ENCODE measurements at places on chromosomes 3 and 15. TPM values are rescaled to one million over a fixed set of nuclear protein-coding genes. Genes with fewer than 3 reads are reported as not detected.

DNA sequence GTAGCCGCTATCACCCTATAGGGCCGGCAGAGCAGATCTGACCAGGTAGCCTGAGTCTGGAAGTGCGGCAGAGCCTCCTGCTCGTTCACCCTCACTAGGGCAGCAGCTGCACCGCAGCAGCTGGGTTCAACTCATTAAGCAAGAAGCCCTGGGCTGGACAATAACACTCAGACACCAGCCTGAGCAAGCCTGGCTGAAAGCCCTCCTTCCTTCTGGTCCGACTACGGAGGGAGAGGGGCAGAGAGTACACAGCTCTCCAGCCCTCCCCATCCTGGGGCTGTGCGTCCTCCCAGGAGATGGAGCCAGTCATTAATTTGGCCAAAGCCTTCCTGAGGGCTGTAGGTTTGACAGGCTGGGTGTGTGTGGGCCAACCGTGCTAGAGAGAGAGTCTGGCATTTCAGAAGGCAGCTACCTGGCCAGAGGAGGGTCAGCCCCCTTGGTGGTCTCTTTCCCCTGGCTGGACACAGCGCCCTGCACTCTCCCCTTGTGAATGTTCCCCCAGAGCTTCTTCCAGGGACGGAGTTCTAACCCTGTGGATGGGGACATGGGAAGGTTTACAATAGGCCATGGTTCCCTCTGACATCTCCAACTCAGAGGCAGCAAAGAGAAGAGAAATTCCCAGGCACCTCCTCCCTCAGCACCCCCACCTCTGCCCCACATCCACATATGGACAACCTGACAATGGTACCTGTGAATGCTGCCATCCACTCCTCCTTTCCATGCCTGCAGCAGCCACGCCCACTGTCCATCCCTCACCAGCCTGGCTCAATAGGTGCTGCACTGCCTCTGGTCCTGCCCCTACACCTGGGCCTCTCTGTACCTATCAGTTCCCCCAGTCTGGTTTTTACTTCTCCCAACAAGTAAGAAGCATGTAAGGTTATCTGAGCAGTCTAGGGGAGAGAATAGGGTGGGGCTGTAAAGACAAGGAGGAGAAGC, 6.5 kb downstream of the CHRNB4 start:
- no peak for DNase-seq

- DNase-seq, result no peak
Measured at GRCh38 chr3:61829722-61830350, 268.5 kb downstream of the PTPRG start.

GRCh38 chr3:162103808-162104207, 607.2 kb downstream of the OTOL1 start:
- DNase-seq, result no peak

- DNase-seq, result no peak
Measured at GRCh38 chr3:134336587-134336986, 37.7 kb downstream of the AMOTL2 start.

DNA sequence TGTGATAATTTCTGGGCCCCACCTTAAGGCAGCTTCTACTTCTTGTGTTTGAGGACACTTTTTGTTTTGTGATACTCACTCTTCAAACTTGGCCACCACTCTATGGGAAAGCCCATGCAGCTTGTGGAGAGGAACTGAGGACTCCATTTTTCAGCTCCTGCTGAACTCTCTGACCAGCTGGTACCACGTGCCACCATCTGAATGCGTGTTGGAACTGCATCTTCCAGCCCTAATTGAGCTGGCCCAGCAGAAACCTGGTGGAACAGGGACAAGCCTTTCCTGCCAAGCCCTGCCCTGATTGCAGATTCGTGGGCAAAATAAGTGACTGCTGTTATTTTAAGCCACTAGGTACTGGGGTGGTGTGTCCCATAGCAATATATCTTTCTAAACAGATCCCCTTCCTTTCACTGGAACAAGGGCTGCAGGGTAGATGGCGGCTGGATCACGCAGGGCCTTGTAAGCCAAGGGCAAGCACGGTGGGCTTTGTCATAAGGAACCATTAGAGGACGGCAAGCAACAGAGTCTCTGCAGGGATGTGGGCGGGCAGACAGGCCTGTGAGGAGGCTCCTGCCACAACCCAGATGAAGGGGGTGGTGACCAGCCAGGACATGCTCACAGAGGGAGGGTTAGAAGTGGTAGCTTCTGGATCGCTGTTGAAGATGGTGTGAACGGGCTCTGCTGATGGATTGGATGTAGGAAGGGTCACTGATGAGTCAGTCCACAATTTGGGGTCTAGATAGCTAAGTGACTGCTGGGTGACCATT, 9.5 kb downstream of the H1-8 start:
- no peak for DNase-seq

DNA sequence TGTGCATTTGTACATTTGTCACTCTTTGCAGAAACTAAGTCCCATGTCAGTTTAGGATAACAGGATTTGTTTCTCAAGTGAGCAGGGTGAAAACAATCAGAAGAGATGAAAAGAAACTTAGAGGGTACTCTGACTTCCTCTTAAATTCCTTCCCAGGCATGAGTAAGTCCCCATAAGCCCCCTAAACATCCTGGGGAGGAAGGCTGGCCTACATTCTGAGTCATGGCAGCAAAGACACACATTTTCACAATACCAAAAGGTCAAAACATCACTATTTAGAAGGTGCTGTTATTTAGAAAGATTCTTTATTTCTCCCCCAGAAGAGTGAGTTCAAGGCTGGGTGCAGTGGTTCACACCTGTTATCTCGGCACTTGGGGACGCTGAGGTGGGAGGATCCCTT, 7.6 kb upstream of the FOXP1 start:
- no peak for DNase-seq

GRCh38 chr3:27923349-27924068, 201.4 kb upstream of the EOMES start:
- DNase-seq, result no peak

- no peak for DNase-seq
Measured at GRCh38 chr15:87582169-87582568, 674.4 kb downstream of the NTRK3 start.

DNA sequence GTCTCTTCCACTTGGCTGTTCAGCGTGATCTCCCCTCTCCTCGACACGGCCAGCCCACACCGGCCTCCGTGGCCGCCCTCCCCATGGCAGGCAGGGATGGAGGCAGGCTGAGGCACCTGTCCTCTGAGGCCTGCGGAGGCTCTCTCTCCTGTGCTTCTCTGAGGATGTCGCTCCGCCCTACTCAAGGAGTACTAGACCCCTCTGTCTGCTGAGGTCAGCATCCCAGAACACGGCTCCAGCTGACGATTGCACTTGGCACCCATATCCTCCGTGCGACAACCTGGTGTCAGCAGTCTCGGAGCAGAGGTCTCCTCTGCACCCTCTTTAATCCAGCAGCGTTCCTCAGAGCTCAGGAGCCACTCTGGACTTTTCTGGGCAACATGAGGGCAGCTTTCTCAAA, 322.6 kb downstream of the OCA2 start:
- no peak for DNase-seq

- DNase-seq, result no peak
Measured at GRCh38 chr3:4746241-4746958, 232.8 kb upstream of the BHLHE40 start.

DNA sequence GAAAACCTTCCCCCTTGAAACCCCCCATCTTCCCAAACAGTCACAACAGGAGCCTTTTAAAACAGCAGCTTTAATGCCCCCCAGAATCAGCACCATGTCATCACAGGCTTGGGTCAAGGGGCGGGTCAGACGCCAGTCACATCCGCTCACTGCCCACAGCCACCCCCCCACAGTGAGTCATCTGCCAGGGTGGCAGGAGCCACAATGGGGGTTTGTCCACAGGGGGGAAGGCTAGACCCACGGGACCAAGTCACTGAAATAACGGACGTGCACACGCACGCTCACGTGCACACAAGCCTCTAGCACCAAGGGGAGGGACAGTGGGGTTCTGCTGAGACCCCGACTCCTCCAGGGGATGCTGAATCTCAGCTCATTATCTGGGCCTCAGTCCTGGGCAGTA, 441 bp upstream of the UCN2 start:
- DNase-seq, result no peak

- DNase-seq, result no peak
Measured at GRCh38 chr3:58215317-58216025, 4.7 kb upstream of the DNASE1L3 start.

- no peak for DNase-seq
Measured at GRCh38 chr3:117603097-117603496, 893.5 kb downstream of the TUSC7 start.

GRCh38 chr3:62873451-62873760, 1.8 kb downstream of the CADPS start:
- DNase-seq, result no peak

DNA sequence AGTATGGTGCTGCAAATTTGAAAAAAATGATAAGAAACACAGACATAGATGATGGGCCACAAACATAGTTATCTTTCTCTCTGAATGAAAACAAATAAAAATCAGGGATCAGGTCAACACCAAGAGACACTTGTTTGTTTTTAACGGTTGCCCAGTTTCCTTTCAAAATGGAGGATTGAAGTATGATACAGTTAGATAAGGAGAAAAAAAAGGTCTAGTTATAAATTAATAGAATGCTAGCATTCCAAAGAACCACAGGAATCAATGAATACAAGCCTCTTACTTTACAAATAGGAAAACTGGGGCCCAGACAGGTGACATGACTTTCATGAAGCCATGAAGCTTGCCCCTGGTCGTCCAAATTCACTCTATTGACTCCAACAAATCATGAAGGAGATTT, 305.1 kb downstream of the ZNF621 start:
- no peak for DNase-seq

Gene RPSA
- 1,036 TPM for total RNA-seq

Gene SLC28A2
- not detected for total RNA-seq

Gene SEMA6D
- total RNA-seq, result 68.8 TPM

Gene PDZRN3
- 29.2 TPM for total RNA-seq

Gene ANKRD34C
- total RNA-seq, result 0.28 TPM

Gene TRIM42
- total RNA-seq, result not detected

Gene EBLN2
- total RNA-seq, result 5.5 TPM

Gene CD276
- 40.9 TPM for total RNA-seq

Gene PEX5L
- 16.4 TPM for total RNA-seq

Gene UMPS
- 24.0 TPM for total RNA-seq

Gene CCR8
- not detected for total RNA-seq

Gene FBXL22
- total RNA-seq, result 0.83 TPM

Gene WNT7A
- total RNA-seq, result 5.0 TPM
